Smooth muscle cell of the umbilical artery (primary cell): ENCODE measurements at places on chromosomes 5 and 9. TPM values are rescaled to one million over a fixed set of nuclear protein-coding genes. Genes with fewer than 3 reads are reported as not detected.

Gene PTGDS
- total RNA-seq = 8.3 and 21.4 TPM in 2 replicates

Gene SMIM33
- total RNA-seq = not detected in 2 replicates

Gene RLN1
- total RNA-seq = not detected in 2 replicates

Gene PDLIM7
- total RNA-seq = 167 and 241 TPM in 2 replicates

Gene ALDH1A1
- 141 and 164 TPM in 2 replicates for total RNA-seq

Gene PCDHB6
- 0.14 and 0.30 TPM in 2 replicates for total RNA-seq

Gene KLF4
- 1.5 and 4.3 TPM in 2 replicates for total RNA-seq

Gene ITGA1
- total RNA-seq = 107 and 365 TPM in 2 replicates

Gene PITX1
- total RNA-seq = 29.7 and 35.3 TPM in 2 replicates

Gene NDST1
- 79.0 and 119 TPM in 2 replicates for total RNA-seq

Gene FAM169A
- under 0.01 and 0.74 TPM in 2 replicates for total RNA-seq

Gene OR1J2
- total RNA-seq = not detected in 2 replicates

Gene PCDHAC1
- total RNA-seq = 0.09 and 0.30 TPM in 2 replicates

Gene EPB41L4B
- 0.09 TPM in 1 of 2 replicates, not detected in the other for total RNA-seq

Gene CATSPER3
- total RNA-seq = not detected in 2 replicates

Gene SMIM32
- not detected in 2 replicates for total RNA-seq

Gene ZFAND5
- total RNA-seq = 121 and 199 TPM in 2 replicates

Gene HAND1
- 0.14 and 0.30 TPM in 2 replicates for total RNA-seq

Gene PIP5K1B
- total RNA-seq = under 0.01 and 0.14 TPM in 2 replicates

Gene PPP2R2B
- 0.18 TPM in 1 of 2 replicates, not detected in the other for total RNA-seq

Gene ANKRD31
- total RNA-seq = under 0.01 and 0.14 TPM in 2 replicates

Gene OR1L6
- not detected in 2 replicates for total RNA-seq

Gene N4BP3
- under 0.01 and 0.46 TPM in 2 replicates for total RNA-seq

Gene ANKRD33B
- 1.2 and 2.4 TPM in 2 replicates for total RNA-seq

Gene ZNF354C
- 7.1 and 8.1 TPM in 2 replicates for total RNA-seq

Gene PHYHD1
- 2.1 and 3.4 TPM in 2 replicates for total RNA-seq
